ENCODE measurements at places on chromosomes 11 and 22. TPM values are rescaled to one million over a fixed set of nuclear protein-coding genes. Genes with fewer than 3 reads are reported as not detected.

Gene TPCN2
- 17.3 TPM for polyA plus RNA-seq

Gene CYP2D6
- polyA plus RNA-seq = 6.2 TPM

Gene RBM14
- polyA plus RNA-seq = 86.7 TPM

Gene MRGPRE
- not detected for polyA plus RNA-seq

Gene CSNK1E
- polyA plus RNA-seq = 150 TPM

Gene PHOX2A
- polyA plus RNA-seq = not detected

Gene PGA4
- 0.28 TPM for polyA plus RNA-seq

Gene GPHA2
- 2.6 TPM for polyA plus RNA-seq

Gene SORL1
- 41.9 TPM for polyA plus RNA-seq

Gene MOV10L1
- polyA plus RNA-seq = 1.2 TPM

Gene OVCH2
- 4.0 TPM for polyA plus RNA-seq

Gene PSMC3
- 164 TPM for polyA plus RNA-seq

Gene EIF3L
- 1,085 TPM for polyA plus RNA-seq

Gene SAA2
- polyA plus RNA-seq = not detected

Gene MCAM
- 42.5 TPM for polyA plus RNA-seq

Measured in left kidney (tissue), 8 donors.